ENCODE measurements at places on chromosomes 2 and 18. TPM values are rescaled to one million over a fixed set of nuclear protein-coding genes. Genes with fewer than 3 reads are reported as not detected.
A peak's percentile ranks its signal among the peaks of the same experiment; 100 is the strongest.

- peak; percentile 56 for DNase-seq
Observed at GRCh38 chr18:80202264-80202998, 44.9 kb downstream of the PARD6G start.

DNA sequence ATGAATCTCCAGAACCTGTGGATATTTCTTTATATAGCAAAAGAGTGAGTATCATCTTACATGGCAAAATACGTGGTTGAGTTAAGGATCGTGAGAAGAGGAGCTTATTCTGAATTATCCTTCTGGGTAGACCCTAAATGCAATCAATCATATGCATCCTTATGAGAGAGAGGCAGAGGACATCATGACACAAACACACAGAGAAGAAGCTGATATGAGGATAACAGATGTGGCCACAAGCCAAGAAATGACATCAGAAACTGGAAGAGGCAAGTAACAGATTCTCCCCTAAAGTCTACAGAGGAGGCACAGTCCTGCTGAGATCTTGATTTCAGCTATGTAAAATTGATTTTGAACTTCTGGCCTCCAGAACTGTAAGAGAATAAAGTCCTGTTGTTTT is 730.2 kb upstream of the ZNF804A start:
- DNase-seq = no peak

GRCh38 chr2:69065735-69066336 is 52.9 kb downstream of the ANTXR1 start:
- DNase-seq = no peak

GRCh38 chr2:208573569-208573968 is 167.0 kb downstream of the PTH2R start:
- no peak for DNase-seq

The TRIP12 gene
- total RNA-seq = 112 TPM

The CARF gene
- total RNA-seq = 12.1 TPM

The LRRC30 gene
- total RNA-seq = not detected

The IWS1 gene
- total RNA-seq = 47.1 TPM

The TMEM198 gene
- total RNA-seq = 0.17 TPM
